Mucosa of gallbladder (tissue), 1 donor: ENCODE measurements at places on chromosomes 3 and 15. TPM values are rescaled to one million over a fixed set of nuclear protein-coding genes. Genes with fewer than 3 reads are reported as not detected.

- no peak for DNase-seq
Observed at GRCh38 chr15:100941536-100941935, 22.4 kb downstream of the LRRK1 start.

MLH1 gene
- total RNA-seq: 30.0 TPM

NPAP1 gene
- 0.17 TPM for total RNA-seq

- DNase-seq: no peak
Observed at GRCh38 chr3:101898039-101898438, 48.7 kb downstream of the NFKBIZ start.

CCR3 gene
- total RNA-seq: not detected

ZNF501 gene
- total RNA-seq: 5.6 TPM

KNG1 gene
- 0.43 TPM for total RNA-seq

LMAN1L gene
- not detected for total RNA-seq

VEPH1 gene
- total RNA-seq: 3.1 TPM

APEH gene
- 128 TPM for total RNA-seq

GRCh38 chr15:92806763-92807162 lies 93.4 kb upstream of the CHD2 start:
- no peak for DNase-seq

TRIM59 gene
- 5.6 TPM for total RNA-seq

DNA sequence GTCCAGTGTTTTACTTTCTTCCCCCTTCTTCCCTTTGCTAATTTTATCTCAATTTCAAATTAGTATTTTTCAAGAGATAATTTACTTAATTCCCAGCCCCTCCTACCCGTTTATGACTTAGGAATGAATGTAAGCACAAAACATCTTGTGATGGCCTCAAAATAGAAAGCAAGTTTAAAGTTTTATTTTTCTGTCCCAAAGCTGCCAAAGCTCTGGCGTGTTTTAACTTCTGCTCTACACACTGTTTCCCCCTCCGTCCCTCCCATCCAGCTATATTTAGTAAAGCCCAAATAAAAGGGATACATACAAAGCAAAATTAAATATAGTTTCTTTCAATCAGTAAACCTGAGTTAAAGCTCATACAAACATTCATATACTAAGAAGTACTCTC lies 59.9 kb downstream of the IGF2BP2 start:
- no peak for DNase-seq

- DNase-seq: no peak
Observed at GRCh38 chr3:13812034-13812471, 67.8 kb downstream of the WNT7A start.
